ENCODE measurements at places on chromosomes 3 and 15.

GRCh38 chr3:104564045-104564643, 802.6 kb upstream of the ALCAM start:
- peak; percentile 40 for DNase-seq

- no peak for DNase-seq
Measured at GRCh38 chr3:110918963-110919362, 152.7 kb upstream of the NECTIN3 start.

- DNase-seq: no peak
Measured at GRCh38 chr3:36484386-36484785, 104.1 kb downstream of the STAC start.

DNA sequence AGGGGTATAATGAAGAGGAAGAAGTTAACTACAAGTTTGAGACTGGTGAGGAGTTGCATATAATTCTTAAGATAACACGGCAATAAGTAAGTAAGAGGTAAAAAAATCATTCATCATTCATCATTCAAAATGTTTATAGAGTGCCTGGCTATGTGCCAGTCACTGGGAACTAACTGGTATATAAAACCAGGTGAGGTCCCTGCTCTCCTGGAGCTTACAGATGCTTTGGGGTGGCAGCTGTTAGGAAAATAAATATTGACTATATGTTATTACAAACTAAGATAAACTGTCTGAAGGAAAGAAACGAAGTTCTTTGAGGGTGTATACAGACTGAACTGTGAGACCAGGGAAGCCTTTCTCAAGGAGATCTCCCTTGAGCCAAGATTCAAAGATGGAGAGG, 2.9 kb downstream of the CASR start:
- no peak for DNase-seq

DNA sequence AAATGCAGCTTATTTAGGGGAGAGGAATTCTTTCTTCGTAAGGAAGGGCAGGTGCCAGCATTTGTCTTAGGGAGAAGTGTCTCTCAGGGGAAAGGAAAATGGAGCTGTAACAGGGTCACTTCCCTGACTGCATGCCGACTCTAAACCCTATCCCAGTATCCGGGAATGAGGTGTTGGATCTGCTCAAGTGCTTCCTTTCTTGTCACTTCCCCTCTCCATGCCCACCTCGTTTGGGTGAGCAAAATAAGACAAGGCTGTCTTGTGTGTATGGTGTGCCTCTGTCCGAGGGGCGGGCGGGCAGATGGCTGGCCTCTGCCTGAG, 230.1 kb upstream of the TPM1 start:
- DNase-seq: no peak

DNA sequence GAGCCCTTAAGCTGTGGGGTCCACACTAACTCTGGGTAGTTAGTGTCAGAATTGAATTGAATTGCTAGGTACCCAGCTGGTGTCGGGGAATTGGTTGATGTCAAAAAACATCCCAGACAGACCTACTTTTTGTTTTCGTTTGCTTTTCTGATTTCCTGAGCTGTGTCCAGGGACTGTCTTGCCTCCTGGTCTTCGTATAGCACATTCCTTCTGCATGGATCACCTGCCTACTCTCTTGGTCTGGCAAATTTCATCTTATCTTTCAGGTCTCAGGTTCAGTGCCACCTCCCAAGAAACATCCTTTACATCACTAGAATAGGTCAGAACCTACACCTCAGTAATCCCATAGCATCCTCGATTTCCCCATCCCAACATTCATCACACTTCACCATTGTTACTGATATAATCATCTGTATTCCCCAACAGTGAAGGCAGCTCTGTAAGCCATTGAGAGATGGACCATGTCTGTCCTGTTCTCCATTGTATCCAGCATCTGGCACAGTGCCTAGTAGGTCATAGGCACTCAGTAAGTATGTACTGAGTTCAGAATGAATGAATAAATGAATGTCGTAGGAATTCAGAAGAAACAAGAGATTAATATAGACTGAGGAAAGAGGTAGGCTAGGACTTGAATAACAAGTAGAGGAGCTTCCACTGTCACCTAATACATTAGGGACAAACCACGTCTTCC, 81.2 kb downstream of the ANP32A start:
- no peak for DNase-seq

GRCh38 chr3:184003187-184003967, 14.3 kb downstream of the ABCC5 start:
- no peak for DNase-seq

DNA sequence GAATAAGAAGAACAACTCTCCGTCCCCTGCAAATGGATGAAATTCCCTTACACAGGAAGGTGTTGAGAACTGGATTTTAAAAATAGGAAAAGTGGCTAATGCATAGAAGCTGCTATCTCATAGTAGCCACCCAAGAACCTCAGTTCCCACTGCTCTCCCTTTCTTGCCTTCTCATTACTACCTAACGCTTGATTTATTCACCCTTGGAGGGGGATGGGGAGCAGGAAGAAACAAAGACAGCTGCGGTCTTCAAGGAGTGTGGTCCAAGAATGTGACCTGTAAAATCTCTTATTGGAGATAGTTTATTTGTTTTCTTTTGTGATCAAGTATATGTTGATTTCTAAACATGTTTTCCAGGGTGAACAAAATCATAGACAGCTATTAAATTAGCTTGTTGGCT, 274.1 kb upstream of the CTNNB1 start:
- no peak for DNase-seq

DNA sequence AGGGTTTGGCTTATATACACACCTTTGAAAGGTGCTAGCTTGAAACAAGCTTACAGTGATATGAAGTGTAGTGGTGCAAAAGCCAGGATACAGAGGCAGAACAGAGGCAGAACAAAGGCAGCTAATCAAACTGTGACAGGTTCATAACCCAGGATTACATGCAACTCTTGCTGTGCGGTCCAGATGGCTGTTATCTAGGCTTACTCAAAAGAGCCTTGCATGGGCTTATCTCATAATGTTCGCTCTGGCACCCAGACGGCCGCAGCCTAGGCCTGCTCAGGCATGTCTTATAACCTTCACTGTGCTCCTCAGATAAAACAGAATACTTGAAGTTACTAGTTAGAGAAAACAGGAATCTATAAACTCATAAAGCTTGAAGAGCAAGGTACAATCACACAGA, 22.8 kb upstream of the NOX5 start:
- DNase-seq: no peak

- DNase-seq: no peak
Measured at GRCh38 chr15:49122541-49123062, 32.8 kb downstream of the COPS2 start.

DNA sequence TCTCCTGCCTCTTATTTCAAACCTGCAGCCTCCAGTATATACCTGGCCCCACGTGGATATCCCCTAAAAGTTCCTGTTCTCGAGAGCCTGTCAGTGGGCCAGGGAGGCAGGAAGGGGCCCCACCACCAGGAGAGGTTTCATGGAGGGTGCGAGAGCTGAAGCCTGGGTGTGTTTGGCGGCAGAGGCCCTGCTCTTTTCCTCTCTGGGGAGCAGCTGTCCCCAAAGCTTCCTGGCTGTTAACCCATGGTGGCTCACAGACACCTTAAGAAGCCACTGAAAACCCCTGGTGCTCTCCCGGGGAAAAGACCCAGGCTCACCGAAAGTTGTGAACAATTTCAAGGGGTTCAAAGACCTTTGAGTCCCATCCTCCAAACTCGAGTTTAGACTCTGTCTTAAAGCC, 1.1 kb downstream of the PRRT3 start:
- no peak for DNase-seq

GRCh38 chr15:38215707-38216106, 36.9 kb upstream of the SPRED1 start:
- DNase-seq: no peak

DNA sequence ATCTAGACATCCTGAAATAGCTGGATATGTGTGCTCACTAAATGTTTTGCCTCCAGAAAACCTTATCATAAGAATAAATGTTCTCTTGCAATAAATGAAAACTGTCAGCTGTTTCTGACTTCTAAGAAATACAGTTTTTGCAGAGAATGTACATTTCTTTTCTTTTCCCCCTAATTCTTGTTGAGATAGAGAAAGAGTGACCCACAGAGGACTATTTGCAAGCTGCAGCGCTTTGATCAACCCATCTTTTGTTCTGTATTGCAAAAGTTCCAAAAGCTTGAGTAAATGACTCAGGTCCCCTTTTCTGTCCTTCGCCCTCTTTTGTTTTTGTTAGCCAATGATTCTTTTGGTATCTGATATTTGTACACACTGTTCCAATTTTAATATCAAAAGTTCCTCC, 141.9 kb downstream of the BBX start:
- no peak for DNase-seq

GRCh38 chr15:51155016-51155580, 60.4 kb upstream of the TNFAIP8L3 start:
- no peak for DNase-seq

DNA sequence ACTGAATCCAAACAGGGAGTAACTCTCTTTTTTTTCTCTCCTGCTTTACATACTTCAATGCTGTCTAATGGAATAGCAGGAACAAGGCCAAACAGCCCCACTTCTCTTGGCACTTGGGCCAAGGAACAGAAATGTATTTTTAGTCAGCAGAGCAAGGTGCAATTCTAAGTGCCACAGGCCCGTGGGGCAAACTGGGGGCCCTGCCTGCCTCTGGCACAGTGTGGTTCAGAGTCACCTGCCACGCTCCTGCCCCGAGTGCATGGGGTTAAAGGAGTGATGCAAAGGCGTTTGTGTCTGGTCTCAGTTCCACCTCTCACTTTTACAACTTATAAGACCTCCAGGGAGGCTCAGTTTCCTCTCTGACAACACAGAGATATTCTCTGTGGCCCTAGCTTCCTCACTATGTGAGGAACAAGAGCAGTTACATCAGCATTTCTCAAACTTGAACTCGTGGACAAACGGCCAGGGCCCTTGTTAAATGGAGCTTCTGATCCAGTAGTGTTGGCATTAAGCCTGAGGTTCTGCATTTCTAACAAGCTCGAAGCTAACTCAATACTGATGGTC, 51.3 kb downstream of the LRIG1 start:
- no peak for DNase-seq

DNA sequence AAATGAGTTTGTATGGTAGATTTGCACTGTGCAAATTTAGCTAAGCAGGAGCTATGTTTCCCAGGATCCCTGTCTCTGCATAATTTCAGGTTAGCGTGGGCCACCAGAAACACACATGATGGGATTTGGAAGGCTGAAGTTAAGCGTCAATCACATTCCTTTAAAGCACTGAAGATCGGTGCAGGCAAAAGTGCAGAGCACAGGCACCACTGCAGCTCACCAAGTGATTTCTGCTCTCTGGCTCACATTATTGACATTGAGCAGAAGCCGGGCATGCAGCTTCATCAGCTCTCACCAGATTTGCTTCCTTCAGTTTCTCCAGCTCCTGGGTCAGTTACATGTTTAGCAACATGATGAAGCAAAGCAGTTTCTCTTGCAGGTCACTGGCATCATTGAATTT, 256.4 kb upstream of the TGFBR2 start:
- no peak for DNase-seq

- no peak for DNase-seq
Measured at GRCh38 chr3:190127195-190127594, 6.5 kb upstream of the P3H2 start.

GRCh38 chr3:135908225-135908624, 57.3 kb upstream of the PPP2R3A start:
- DNase-seq: no peak

All from stimulated activated CD8-positive, alpha-beta memory T cell treated with anti-CD3 and anti-CD28 coated beads, Interleukin-15, amount 100 ng/mL, for 1 hour (primary cell).